Thyroid gland (tissue), 4 donors: ENCODE measurements at places on chromosomes 11 and 22.

DNA sequence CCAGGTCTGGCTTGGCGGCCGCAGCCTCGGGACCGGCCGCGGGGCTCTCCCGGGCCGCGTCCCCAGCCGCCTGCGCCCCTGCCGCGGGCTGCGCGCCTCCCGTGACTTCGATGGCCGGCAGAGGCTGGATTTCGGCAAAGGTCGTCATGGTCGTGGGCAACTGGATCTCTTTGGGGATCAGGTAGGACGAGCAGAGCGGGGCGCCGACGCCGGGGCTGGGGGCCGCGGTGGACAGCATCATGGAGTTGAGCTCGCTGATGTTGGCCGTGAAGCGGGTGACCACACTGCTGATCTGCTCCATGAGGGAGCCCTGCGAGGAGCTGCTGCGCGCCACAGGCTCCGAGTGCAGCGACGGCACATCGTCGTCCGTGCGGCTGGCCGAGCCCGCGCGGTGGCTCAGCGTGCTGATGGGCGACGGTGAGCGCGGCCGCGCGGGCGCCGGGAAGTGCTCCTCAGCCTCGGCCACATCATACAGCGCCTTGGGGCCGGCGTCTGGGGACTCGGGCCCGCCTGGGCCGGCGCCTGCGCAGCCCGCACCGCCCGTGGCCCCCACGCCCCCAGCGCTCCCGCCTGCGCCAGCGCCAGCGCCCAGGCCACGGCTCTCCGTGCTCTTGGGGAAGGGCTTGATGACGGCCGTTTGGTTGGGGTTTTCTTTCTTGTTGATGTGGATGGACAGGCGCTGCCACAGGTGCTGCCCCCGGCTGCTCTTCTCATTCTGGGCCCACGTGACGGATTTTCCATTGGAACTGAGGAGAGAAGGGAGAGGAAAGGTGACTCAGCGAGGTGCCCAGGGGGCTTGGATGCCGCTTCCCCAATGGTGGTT lies 171.4 kb upstream of the CTSC start:
- peak; percentile 22 for DNase-seq

- DNase-seq = peak; percentile 55
Measured at GRCh38 chr11:94768602-94769541, 716 bp downstream of the AMOTL1 start.

DNA sequence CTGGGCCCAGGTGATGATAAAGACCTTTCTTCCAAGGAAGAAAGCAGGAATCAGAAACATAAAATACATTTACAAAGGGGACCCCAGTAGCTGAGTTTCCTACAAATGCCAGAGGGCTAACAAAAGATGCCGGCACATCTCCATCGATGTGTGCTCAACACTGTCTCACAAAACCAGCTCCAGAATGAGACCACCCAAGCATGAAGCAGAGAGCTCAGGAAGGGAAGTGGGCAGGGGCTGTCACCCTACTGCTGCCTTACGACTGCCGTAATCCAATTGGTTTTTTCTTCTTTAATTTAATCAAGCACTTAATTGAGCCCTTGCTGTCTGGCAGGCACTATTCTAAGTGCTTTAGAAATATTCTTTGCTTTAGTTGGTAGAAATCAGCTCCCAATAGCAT lies 26.1 kb downstream of the SMCO4 start:
- DNase-seq = no peak

DNA sequence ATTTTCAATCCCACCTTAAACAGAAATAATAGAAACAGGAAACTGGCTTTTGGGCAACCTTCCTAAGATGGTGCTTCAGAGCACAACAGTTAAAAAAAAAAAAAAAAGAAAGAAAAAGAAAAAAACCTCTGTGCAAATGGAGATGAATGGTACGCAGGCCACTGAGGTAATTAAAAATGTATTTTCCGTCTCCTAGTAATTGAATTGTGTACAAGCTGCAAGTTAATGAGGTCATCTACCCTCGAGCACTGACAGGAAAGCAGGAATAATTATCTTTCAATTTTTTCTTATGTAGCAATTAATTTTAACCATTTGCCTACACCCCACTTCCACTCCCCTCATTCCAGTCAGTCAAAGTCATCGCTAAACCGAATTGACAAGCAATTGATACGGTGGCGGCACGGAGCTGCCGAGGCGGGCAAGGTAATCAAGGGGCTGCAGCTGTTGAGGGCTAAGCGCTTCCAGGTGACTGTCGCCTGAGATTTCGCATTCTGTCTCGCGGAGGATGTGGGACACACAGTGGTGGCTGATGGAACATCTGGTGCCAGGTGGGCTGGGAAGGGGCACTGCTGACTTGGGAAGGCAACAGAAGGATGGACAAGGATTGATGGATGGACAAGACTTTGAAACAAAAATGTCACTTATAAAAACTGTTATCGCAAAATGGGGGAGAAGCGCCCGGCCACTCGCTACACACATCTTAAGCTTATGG lies 109.4 kb downstream of the RCN1 start:
- DNase-seq = no peak

- no peak for DNase-seq
Measured at GRCh38 chr22:38947321-38948140, 9.9 kb upstream of the APOBEC3A start.

GRCh38 chr22:24848559-24849168 lies 42.7 kb downstream of the SGSM1 start:
- DNase-seq = no peak

DNA sequence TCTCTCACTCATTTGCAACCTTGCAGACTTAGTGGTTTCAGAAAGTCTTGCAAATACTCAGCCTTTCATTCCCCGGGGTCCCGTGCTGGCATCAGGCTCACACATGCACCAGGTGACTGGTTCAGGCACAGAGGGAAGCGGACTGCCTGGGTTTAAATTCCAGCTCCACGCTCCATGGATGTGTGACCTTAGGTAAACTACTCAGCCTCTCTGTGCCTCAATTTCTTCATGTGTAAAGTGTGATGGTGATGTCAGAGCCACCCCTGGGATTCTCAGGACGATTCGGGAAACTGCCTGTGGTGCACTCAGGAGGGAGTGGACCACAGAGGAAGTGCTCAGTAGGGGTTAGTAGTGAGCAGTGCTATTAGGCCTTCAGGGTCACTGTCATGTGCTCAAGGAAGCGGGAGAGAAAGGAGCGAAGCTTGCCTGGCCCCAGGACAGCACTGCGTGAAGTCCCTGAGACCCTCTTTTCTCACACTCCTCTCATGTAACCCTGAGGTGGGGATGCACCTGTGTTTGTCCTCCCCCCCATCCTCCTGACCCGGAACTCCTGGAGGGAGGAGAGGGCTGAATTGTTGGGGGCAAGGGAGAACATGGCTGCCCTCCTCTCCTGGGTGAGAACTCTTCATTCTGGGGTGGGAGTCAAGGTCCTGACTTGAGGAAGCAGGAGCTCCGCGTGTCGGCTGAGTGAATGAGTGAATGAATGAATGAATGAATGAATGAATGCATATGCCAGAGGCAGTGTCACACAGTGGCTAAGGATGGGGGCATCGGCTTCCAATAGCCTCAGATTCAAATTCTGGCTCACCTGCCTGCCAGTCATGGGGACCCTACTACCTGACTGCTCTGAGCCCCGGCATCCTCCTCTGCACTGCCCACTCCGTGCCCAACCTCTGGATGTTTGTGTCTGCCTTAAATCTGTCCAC lies 14.4 kb upstream of the UPK3A start:
- no peak for DNase-seq

DNA sequence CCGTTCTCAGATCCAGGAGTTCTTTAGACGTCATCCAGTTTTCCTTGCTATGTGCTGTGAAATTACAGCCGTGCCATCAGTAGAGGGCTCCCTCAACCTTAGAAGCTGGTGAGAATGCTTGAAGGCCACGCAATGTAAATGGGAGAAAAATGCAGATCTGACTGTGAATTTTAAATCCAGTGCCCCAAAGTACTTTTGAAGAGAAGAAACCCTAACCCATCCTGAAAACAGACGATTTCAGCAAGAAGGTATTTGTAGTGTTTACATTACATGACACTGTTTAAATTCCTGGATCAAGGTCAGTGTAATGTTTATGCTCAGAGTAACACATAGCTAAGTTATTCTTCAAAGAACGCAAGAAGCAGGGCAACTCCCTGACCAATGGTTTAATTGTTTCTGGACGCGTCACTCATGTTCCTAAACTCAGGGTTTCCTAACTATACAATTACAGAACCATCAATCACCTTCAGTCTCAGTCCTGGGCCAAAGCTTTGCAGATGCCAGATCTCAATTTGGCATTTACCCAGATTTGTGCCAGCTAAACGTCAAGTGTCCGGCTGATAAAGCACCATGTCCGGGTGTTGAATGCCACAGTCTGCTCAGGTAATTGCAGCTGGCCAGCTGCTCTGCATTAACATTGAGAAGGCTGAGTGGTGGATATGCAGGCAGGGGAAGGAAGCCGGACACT lies 38.2 kb downstream of the ADAMTS8 start:
- peak; percentile 9 for DNase-seq

DNA sequence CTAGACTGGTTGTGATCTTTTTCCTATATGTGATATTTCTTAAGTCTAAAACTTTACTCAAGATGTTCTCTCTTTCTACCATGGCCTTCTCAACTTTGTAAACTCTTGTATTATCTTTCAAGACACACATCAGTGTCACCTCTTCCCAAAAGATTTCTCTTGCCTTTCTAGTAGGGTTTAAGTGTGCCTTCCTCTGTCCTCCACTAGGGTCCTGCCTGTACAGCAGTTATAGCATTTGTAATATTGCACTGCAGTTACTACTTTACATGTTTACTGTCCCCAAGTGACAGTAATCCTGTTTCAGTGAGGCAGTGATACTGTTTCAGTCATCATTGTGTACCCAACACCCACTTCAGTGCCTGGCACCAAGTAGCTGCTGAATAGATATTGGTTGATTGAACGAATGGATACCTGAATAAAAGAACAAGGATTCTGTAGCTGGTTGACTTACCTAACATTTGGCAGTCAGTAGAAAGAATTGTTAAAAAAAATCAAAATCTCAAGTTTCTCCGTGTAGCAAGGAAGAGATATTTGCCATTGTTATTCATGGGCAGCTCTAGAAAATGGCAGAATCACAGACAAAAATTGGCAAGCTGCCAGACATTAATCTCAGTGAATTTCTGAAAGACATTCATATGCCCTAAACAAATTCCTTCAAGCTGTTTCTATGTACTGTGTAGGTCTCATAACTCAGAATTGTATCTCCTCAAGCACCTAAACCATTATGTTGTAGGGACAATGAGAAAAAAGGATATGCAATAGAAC lies 79.4 kb downstream of the RBMXL2 start:
- DNase-seq = no peak

GRCh38 chr11:128701086-128701485 lies 7.2 kb downstream of the FLI1 start:
- DNase-seq = no peak

- no peak for DNase-seq
Measured at GRCh38 chr11:27253224-27253623, 109.8 kb downstream of the CCDC34 start.

DNA sequence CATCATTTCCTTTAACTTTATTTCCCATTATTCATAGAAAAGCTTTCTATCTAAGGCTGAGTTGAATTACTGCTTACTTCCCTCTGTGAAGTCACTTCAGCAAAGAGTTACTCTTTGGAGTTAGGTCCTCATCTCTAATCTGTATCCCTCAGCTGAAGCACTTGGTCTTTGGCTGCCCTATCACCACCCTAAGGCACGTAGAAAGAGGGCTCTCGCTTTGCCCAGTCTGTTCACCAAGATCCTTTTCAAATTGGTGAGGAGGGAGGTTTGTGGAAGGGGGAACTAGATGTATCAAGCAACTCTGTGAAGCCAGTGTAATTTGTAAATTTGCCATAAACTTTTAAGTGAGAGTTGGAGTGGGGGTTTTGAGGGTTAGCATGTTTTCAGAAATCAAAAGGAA lies 43.4 kb downstream of the PAX6 start:
- DNase-seq = no peak

DNA sequence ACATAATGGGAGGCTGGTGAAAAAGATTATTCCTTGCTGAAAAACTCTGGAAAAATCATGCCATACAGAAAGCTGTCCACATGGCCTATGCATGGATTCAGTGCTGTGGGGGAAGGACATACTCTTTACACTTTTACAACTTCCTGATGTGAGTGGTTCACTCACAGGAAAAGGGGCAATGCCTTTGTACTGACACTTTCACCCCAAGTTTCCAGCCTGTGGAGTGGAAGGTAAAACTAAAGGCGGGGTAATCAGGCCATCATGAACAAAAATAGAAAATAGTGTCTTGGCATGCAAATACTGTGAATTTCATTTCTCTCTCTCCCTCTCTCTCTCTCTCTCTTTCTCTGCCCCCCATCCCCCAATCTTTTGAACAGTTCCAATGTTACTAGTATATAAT lies 281.8 kb downstream of the ETS1 start:
- no peak for DNase-seq

- no peak for DNase-seq
Measured at GRCh38 chr11:75812542-75813040, 2.4 kb upstream of the UVRAG start.

- DNase-seq = no peak
Measured at GRCh38 chr11:2211113-2211971, 39.7 kb upstream of the TH start.

DNA sequence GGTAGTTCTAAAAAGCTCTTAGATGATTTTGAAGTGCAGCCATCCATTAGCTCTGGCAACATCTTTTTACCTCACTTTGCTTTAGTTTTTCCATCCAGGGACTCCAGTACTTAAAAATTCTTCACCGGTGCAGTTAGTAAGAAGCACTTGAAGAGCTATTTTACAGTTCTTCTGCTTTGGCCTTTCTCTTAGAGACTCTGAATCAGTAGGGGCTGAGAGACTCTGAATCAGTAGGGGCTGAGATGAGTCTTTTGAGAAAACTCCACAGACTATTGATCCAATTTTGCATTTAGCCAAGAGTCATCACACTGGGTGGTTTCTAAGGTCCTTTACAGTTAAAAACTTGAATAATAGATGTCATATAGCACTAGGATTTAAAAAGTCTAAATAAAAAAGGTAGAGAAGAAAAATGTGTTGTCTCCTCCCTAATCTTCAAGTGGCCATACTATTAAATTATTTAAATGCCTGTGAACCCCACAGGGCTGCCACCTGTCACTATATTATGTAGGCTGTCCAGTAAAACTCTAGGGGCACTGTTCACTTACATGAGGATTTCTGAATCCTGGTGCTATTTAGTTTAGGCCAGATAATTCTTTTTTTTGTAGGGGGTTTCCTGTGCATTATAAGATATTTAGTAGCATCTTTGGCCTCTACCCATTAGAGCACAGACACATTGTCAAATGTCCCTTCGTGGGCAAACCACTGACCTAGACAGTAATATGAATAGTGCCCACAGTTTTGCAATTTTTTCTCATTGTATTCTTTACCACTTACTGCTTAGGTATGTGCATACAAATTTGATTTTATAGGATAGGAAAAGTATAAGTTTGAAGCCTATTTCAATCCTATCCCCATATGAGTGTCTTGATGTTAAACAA lies 26.3 kb upstream of the HIKESHI start:
- no peak for DNase-seq

- peak; percentile 82 for DNase-seq
Measured at GRCh38 chr11:10307400-10308200, 2.7 kb downstream of the ADM start.

DNA sequence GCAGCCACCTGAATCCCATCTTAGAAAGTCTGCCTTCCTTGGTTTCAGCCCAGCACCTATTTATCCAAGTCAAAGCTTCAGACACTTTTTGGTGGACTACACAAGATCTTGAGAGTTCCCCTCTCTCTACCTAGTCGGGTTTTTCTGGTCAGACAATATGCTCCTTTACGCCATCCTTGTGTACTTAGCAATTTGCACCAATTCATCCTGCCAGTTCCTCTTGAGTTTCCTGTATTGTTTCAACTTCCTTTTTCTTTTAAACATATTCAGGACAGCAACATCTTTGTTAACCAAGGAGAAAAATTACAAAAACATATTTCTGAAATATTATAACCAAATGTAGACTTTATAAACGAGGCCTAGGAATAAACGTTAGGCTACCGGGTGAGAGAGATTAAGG lies 368.2 kb upstream of the CADM1 start:
- DNase-seq = no peak
